Activated CD4-positive, alpha-beta T cell treated with anti-CD3 and anti-CD28 coated beads for 1 hour (primary cell): ENCODE measurements at places on chromosomes 6 and 20.

- DNase-seq, result no peak
These were observed 15.4 kb downstream of the PNPLA1 start for GRCh38 chr6:36285187-36285671.

DNA sequence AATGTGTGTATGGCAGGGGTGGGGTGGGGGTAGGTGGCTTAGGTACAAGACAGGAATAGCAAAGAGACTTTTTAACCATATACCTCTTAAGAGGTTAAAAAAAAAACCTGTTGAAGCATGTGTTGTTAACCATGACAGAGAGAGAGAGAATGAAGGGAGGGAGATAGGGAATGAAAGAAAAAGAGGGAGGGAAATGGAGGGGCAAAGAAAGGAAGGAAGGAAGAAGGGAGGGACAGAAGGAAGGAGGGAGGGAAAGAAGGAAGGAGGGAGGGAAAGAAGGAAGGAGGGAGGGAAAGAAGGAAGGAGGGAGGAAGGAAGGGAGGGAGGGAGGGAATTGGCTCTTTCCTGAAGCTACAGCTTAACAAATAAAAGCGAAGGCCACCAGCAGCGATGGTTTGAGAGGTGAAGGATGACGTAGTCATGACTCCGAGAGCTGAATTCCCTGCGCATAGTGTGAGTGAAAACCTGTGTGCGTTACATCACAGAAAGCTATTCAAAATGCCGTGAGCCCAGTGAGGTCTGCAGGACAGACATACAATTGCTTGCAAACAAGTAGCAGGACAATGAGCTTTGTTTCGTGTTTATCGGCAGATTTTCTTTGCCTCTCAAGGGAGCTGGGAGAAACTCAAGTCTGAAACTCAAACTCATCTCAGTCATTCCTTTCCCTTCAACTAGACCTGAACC is 88.6 kb upstream of the NEDD9 start:
- DNase-seq, result no peak

DNA sequence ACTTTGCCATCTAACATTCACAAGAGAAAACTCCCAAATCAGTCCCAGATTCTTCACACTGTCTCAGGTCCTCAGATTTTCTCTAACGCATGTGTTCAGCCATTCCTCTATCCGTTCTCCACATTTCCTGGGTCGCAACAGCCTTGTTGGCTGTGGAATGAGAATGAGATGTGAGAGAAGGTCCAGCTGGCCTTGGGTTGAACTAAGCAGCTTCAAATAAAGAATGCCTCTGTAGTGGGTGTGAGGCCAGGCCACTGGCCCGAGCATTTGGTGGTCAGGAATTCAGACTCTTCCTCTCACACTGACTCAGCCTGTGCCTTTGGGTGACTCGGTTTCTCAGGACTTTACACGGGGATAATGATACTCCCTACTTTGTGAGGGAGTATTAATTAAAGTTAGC is 73.8 kb upstream of the CCN6 start:
- DNase-seq, result no peak

DNA sequence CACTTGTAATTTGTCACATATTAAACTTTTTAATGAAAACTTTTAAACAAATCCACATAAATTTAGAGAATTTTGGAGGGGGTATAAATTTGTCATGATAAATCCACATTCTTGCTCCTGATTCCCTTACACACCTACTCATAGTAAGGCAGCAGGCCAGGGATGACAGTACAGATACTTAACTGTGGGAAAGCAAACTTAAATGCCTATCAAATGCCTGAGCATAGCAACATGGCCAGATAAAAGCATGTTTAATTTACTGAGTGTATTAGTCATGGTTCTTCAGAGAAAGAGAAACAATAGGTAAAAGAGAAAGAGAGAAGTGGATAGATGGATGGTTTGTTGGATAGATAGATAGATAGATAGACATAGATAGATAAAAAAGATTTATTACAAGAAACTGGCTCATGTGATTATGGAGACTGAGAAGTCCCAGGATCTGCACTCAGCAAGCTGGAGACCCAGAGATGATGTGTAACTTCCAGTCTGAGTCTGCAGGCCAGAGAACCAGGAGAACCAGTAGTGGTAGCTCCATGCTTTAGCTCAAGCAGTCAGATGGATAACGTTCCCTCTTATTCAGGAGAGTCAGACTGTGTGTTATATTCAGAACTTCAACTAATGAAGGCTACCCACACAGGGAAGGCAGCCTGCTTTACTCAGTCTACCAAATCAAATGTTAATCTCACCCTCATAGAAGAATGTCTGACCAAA is 15.9 kb upstream of the ADGRF1 start:
- no peak for DNase-seq

DNA sequence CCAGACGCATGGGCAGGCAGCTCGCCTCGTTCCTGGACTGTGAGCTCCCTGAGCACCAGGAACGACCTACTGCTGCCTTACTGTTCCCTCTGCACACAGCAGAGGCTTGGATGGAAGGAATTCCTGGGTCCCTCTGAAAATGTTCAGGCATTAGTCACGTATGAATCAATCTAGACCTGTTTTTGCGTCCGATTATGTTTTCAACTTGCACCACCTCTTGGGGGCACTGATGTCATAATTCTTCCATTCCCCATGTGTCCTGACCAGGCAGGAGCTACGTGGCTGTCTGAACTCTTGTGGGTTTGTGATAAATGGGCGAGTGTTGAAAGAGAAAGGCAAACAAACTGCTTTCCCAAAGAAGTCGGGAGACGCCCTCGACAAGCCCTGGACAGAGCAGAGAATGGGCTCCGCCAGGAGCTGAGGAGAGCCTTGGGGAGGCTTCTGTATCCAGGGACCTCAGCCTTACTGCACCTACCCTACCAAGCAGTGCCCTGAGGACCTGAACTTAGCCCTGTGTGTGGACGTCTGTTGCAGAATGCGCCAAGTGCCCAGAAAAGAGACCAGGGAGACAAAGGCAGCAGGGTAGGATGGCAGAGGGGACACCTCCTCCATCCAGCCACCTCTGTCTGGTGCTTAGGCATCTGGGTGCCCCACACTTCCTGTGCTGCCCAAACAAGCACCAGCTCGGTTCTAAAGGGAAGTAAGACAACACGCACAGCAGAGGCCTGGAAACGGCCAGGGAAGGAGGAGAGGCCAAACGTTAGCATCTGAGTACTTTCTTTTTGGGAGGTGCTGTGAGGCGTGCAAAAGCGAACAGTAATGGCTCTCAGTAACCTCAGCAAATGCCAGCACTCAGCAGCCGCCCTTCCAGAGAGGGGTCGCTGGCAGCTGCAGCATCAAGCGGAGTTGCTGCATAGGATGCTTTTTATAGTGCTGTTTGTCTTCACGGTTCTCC is 124.2 kb downstream of the LY86 start:
- no peak for DNase-seq

DNA sequence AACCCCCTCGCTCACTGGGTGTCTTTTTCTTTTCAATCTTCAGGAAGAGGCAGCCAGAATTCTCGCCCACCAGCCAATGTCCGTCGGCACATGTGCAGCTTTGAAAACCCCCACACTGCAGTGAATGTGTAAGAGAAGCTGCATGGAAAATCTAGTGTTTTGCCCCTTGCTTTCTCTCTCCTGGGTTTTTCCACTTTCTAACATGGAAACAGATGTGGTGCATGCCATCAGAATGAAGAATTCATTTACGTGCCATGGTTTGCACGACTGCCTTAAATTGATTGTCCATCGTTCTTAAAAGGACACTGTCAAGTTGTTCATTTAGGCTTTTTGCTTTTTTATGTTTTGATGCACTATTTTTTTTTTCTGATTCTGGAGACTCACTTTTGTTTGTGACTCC is 117.1 kb upstream of the RAB32 start:
- no peak for DNase-seq

DNA sequence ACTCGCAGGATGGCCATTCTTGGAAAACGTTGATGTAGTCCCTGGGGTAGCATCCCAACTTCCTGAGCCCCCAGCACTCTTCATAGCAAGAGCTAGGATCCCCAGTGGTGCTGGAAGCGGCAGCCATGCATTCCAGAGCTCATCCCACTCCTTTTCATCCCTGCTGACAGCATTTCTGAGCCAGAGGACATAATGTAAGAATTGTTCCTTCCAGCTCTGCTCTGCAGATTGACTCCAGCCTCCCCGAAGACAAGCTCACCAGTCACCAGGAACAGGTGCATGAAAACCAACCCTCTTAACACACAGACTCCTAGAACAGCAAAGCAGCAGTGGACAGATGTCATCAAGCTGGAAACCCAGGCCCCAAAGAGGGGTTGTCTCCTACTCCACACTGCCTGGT is 3.8 kb downstream of the SLC13A3 start:
- no peak for DNase-seq

GRCh38 chr6:14375930-14376329 is 258.4 kb downstream of the CD83 start:
- no peak for DNase-seq

- no peak for DNase-seq
These were observed 77.5 kb upstream of the RIPOR2 start for GRCh38 chr6:25013246-25013645.

- DNase-seq, result no peak
These were observed 113.8 kb downstream of the PRND start for GRCh38 chr20:4835244-4836177.

GRCh38 chr6:157456524-157456829 is 75.5 kb downstream of the ZDHHC14 start:
- DNase-seq, result no peak

DNA sequence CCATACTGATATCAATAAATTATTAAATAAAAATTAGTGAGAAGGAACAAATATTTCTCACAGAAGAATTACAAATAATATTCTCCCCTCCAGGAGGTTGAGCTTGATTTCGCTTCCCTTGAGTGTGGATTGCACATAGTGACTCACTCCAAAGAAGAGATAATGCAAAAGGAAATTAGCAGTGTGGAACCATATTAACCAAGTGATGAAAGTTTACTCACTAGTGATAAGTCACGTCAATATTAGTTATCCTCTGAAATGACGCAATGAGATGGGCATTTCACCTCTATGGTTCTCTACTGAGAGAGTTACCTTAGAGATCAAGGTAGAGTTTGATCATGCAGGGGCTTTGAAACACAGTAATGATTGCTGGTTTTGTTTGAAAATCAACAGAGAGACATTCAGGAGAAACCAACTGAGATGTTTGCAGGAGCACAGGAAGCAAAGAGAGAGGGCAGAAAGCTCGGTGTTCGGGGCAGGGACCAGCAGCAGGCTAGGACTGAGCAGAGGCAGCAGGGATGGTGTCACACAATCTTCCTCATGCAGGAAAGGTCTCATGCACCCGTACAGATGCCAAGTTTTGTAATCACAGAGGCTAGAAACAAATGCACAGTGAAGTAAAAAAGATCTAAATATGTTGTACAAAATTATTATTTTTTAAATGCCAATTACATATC is 634.5 kb downstream of the QKI start:
- DNase-seq, result no peak

DNA sequence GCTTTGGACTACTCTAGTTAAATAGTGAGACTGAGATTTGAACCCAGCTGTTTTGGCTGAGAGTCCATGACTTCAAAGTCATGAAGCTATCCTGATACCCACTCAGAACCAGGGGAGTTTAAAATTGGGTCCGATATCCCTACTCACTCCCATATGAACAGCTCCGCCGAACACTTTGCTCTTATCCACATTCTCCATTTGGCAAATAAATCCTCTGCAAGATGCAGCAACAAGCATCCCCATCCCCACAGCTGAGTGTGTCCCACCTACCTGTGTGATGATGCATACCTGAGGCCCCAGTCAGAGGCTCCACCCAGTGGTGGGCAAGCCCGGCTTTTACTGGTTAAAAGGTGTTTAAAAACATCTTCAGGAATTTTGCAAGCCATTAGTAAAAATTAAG is 108.3 kb upstream of the SLC24A3 start:
- no peak for DNase-seq

DNA sequence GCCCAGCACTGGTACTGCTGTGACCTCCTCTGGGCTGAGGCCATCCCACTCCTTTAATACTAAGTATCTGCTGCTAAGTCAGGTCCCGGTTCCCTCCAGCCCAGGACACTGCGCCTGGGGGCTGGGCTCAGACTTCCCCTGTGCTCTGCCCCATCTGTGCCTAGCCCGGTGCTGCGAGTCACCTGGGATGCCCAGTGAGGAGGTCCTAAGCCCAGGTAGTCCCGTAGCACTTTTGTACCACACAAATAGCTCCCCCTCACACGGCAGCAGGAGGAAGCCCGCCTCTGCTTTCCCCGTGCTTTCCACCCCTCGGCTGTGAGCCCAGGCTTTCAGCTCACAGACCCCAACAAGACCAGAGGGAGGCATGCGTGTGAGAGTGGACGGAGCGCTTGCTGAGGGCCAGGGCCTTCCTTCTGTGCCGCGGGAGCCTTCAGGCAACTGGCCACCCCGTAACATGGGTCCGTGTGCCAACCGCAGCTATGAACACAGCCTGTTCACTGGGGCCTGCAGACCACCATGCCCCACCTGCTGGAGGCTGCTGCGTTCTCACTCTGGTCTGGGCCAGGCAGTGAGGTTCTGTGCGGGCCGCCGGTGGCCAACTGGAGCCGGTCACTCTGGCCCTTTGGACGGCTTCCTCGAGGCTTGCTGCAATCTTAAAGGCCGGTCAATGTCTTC is 79.9 kb upstream of the MPC1 start:
- DNase-seq, result no peak

- no peak for DNase-seq
These were observed 422.1 kb downstream of the GJA1 start for GRCh38 chr6:121857551-121857950.

- no peak for DNase-seq
These were observed 23.4 kb downstream of the SNAP91 start for GRCh38 chr6:83685481-83685880.

GRCh38 chr6:39240155-39240757 is 11.0 kb upstream of the KCNK5 start:
- no peak for DNase-seq

DNA sequence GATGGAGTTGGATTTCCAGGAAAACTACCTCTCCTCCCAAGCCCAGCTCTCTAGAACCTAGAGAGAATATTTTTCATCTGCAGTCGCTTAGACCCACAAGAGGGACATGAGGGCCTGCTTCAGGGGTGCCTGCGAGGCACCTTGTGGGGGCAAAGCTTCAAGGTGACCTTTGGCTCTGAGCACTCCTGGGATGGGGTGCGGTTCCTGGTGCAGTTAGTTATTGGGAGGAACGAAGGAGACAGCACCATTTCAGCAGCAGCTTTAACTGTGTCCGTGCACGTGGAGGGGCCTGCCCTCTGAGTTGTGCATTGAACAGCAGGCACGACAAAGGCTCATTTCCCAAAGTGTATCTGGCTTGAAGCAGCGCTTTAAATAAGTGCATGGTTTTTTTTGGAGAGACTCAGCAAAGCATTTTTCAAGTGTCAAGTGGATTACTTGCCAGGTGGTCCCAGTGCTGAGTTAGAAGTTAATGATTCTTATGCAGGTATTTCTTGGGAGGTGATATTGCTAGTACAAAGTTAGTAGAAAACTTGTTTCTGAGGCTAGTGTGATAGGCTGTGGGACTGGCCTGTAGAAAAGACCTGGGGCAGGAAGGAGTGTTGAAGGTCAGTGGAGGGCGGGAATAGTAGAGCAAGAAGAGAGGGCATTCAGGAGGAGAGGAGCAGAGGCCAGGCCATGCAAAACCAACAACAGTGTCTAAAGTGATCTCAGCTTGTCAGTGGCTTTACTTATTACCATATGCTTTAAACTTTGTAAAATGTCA is 3.8 kb downstream of the IGF2R start:
- no peak for DNase-seq
